ENCODE measurements at places on chromosomes 13 and 19.

DNA sequence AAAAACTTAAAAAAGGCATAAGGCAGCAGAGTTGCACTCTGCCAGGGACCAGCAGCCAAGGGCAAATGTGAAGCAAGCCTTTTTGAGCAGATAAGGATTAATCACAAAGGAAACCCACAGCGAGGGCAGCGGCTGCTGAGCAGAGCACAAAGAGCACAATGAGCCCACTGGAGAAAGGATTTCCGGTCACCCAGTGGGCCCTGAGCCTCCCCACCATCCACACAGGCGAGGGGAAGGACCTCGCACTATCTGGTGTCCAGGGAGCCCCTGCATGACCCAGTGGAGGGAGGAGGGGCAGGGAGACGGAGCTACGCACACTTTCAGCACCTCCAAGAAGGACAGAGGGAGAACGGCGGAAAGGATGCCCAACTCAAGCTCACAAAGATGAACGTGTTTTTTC is 40.0 kb downstream of the COL4A1 start:
- DNase-seq: no peak

GRCh38 chr13:32047793-32048192 is 16.2 kb downstream of the FRY start:
- no peak for DNase-seq

DNA sequence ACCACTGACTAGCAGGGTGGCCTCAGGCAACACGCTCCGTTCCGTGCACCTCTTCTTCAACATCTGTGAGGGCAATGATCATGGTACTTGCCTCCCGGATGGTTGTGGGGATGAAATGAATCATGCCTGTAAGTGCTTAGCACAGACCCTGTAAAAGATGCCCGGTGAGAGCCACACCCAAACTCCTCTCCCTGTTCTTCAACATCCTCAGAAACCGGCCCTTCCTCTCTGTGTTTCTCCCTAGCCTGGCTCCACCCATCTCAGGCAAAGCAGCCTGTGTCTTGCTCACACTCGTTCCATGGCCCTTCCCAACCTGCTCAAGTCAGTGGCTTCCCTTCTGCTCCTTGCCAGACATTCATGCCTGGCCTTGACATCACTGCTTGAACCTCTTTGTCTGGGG is 5.8 kb upstream of the DMKN start:
- no peak for DNase-seq

- DNase-seq: no peak
Observed at GRCh38 chr19:39200066-39200802, 3.5 kb downstream of the NCCRP1 start.

DNA sequence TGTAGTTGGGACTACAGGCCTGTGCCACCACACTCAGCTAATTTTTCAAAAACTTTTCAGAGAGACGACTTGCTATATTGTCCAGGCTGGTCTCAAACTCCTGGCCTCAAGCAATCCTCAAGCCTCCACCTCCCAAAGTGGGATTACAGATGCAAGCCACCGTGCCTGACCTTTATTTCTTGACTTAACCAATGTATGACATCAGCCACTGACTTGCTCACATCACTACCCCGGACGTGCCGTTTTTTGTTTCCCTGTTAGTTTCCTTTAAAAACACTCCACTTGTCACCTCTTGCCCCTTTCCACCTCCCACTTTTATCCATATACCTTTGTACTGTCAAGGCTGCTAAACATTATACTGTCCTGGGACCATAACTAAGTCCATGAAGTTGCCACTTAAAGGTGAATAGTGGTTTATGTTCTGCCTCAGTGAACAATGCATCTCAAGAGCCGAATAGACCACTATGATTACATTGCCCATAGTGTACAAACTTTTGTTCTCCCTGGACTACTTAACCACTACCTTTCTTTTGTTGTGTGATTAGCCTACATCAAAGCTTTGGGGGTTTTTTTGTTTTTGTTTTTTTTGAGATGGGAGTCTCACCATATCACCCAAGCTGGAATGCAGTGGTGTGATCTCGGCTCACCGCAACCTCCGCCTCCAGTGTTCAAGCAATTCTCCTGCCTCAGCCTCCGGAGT is 2.3 kb upstream of the EPHX3 start:
- DNase-seq: no peak
